ENCODE measurements at places on chromosomes 2 and 18.

DNA sequence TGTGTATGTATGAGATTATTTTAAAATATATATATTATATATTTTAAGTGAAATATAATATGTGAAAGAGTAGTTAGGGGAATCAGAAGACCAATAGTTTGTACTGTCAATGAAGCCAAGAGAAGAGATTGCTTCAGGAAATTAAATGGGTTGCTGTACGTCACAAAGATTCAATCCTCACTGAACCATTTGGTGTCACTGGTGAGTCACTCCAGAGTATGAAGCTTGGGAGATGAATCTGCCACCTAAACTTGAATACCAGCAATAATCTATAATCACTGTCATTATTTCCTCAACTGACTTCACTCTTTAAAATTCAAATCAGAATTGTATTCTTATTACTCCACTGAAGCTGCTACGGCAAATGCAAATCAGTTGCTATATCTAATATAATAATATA is 41.9 kb upstream of the SCN9A start:
- DNase-seq, result no peak

DNA sequence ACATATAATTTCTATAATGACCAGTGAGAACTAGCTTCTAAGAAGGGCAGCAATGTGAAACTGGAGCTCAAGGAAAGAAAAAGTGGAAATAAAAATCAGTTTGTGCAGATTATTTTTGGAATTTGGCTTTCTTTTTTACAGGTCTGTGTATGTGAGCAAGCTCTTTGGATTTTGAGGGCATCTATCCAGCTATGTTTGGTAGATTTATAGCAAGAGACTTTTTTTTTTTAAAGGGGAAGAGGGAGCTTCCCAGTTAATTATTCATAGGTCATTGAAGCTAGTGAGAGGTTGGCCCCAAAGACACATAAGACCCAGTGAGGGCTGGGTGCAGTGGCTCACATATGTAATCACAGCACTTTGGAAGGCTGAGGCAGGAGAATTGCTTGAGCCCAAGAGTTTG is 24.0 kb upstream of the COLEC12 start:
- no peak for DNase-seq

DNA sequence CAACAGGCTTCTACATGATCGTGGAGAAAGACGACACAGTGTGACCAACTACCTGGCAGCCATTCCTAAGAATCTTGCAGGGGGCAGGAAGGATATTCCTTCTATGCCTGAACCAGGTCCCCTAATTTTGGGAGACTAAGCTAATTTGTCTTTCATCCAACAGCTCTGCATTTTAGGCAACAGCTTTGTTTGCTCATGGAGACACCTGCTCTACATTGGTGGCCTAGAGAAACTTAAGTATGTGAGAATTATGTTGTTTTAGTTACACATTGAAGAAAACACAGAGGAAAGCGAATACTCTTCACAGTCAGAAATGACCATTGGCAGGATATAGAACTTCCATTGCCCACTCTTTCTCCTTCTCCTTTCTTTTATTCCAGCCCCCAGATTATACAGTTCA is 75.2 kb downstream of the ASXL3 start:
- no peak for DNase-seq

DNA sequence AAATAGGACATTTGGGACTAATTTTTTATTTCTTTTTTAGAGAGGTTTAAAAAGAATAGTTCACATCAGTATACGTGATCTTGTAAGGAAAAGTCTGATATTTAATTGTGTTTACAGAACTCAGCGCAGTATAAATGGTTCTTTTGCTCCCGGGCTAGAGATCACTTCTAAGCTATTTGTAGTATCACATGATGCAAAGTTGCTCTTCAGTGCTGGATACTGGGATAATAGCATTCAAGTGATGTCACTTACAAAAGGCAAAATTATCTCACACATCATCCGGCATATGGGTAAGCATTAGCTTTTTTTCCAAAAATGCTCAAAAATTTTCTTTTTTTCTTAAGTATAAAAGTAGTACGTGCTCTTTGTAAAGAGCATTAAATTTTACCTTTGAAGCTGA is 37.4 kb upstream of the CYP20A1 start:
- no peak for DNase-seq

GRCh38 chr2:120709608-120710041 is 26.0 kb upstream of the GLI2 start:
- DNase-seq, result no peak

DNA sequence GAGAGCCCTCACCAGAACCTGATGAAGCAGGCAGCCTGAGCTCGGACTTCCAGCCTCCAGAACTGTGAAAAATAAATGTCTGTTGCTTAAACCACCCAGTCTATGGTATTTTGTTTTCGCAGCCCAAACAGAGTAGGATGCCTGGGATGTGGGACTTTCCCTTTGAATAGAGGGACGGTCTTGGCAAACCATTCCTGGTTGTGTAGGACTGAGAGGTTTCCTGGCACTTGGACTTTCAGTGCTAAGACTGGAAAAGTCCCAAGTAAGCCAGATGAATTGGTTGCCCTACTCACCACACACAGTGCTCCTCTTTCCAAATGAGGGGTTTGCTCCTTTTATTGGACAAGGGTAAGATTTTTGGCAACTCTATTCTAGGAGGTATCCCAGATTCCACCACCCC is 46.8 kb upstream of the ACMSD start:
- DNase-seq, result no peak

DNA sequence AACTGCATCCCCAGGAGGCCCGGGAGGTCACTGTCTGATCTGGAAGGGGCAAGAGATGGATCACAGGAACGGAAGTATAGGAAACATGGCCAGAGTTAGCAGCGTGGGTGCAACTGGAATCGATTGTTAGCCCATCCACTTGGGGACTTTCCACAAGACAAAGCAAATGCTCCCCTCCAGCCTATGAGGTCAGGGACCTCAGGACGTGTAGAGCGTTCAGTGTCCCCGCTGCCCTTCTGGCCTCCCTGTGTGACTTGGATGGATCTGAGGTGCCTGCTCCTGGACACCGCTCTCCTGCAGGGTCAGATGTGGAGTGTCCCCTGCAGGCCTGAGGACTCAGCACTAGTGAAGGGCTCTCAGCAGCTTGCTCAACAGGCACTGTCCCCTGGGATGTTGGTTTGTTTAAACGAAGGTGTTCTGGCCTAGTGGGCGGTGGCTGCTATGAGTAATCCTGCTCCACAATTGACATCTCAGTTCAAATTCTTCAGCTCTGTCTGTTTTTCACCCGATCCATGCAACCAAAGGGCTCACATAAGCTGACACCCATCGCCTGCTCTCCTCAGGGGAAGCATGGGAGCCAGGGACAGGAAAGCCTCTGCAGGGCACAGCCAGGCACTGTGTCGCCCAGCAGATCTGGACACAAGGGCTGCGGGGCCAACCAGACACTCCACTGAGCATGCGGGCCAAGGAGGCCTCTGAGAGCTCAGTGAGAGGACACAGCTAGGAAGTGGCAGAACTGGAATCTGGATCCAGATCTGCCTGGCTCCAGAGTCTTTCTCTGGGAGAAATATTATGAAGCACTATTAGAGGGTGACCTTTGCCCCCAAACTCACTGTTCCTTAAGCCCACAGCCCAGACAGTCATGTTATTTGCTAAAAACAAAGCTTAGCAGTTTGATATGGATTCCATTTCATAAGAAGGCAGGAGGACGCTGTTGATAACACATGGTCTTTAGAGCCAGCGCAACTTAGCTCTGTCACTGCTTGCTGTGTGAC is 78.5 kb downstream of the RHOB start:
- no peak for DNase-seq

DNA sequence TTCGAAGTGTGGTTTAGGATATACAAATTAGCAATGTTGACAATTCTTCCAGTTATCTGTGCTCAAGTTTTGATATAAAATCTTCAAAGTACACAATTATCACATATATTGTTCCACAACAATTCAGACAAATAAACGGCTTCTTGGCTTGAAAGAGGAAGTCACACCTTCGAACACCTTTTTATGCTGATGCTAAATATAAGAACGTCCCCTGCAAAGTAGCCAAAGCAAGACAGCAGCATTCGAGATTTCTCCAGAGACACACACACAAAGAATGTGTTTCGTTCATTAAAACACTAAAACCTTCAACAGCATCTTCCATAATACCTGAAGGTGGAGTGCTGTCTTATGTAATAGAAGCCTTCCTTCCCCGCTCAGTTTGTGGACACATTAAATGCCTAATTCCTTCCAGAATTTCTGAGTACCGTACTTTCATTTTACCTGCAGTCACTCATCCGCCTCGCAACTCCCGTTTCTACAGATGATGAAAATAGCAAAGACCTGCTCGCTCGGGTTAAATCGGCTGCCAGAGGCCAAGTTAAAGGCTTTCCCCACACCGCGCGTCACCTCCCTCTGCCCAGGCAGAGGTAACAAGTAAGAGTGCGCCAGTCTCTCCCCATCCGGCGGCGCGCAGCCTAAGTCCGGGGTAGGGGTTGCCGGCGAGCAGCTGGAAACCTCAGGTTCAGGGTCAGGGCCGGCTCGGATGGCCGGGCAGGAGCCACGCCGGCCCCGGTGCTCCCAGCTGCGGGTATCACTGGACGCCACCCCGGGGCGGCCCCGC is 847 bp downstream of the SERPINE2 start:
- DNase-seq, result no peak

- no peak for DNase-seq
Measured at GRCh38 chr2:84257831-84258230, 201.2 kb downstream of the SUCLG1 start.

DNA sequence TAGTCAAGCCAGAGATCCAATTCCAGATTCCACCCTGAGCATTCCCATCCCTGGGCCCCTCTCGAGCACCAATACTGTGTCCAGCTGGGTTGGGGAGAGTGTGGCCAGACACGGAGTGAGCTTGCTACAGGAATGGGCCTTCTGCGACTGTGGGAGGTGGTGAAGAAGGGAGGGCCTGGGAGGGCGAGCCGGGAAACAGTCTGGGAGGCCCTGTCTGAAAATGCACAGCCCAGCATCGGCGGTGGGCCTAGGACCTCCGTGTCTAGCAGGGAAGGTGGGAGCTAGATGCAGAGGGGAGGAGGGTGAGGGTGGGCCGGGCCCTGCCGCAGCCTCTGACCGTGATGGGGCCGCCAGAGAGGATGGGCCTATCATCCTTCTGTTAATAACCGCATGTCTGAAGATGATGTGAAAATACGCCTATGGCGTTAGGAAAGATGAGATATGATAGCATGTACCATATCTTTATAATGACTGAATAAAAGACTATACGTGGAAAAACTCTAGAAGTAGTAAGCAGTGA is 1.9 kb upstream of the OTOS start:
- DNase-seq, result no peak

- no peak for DNase-seq
Measured at GRCh38 chr2:237446338-237446665, 32.3 kb upstream of the COL6A3 start.

GRCh38 chr2:209277444-209277843 is 146.4 kb upstream of the MAP2 start:
- no peak for DNase-seq
